T follicular helper cell (primary cell): ENCODE measurements at places on chromosomes 2 and 18.

DNA sequence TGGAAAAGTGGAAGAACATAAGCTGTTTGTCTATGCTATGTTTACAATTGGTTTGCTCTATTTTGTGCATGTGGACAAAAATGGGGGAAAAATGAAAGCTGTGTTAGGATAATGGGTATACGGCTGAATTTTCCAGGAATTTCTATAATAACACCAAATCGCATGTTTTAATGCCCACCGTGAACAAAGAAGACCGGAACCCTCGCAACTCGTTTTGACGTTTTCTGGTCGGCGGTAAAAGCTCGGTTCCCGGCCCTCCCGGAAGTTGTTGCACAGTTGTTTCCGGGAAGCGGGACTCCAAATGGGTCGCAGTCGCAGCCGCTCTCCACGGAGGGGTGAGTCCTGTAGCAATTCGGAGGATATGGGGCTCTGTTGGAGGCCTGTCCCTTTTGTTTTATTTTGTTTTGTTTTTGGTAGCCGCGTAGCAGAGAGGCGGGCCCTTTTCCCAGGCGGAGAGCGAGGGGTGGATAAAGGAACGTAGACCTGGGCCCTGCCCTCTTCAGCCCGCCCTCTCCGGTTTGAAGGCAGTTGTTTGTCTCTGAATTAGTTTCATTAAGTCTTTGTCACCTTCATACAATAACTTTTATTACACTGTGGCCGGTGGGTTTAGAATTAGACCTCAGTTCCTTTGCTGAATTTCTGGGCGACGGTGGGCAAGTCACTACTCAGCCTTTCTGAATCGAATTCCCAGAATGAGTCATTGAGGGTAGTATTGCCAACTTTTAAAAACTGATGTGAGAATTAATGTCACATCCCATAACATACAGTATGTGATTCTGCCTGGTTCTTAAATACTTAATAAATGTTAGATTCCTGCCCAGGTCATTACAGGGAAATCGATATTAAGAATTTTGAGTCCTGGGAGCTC lies at the start of gene SNRNP27:
Gene SNRNP27, plus strand, starts transcription at position 273 of the 868 bp plus-strand sequence. Its CDS starts 29 bp downstream, at position 302.
- DNase-seq: peak; percentile 68

DNA sequence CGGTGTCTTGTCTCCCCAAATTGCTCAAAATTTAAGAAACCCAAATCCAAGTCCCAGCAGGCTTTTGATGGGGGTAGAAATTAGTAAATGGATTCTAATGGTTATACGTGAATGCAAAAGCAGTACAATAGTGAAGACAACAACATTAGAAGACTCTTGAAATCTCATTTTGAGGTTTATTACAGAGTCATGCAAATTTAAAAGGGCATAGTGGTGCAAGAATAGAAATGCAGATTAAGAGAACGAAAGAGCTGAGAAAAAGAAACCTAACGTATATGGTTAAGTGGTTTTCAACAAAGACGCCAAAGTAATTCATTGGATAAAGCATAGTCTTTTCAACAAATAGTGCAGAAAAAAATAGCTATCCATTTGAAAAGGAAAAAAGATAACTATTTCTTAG lies 33.2 kb upstream of the CXXC1 start:
- no peak for DNase-seq

- no peak for DNase-seq
These were observed 7.9 kb downstream of the PKP4 start for GRCh38 chr2:158464426-158465281.

DNA sequence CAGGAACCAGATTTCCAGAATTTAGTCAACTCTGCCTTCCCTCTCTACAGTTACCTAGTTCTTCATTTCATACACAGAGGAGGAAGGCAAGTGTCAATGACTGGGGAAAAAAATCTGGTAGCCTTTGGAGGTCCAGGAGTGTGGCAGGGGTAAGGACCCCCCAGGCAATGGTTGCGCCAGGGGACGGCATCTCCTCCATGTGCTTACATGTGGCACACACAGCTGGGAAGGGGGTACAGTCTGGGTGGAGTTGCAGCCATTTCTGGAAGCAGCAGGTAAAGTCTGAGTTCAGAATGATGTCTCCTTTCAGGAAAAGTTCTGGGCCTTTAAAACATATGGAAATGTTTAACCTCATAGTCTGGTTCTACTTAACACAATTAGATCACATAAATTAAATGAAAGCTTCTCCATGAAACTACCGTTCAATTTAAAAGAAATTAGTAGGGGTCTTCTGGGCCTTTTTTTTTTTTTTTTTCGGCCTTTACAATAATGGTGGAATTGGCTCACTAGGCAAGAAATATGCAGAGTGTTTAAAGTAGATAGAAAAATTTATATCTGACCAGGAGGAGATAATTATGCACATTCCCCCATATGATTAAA lies 153.6 kb upstream of the EPC2 start:
- DNase-seq: no peak

- DNase-seq: no peak
These were observed 74.6 kb downstream of the CCDC88A start for GRCh38 chr2:55345064-55345463.

GRCh38 chr2:28649481-28650265 lies 102.0 kb upstream of the PPP1CB start:
- DNase-seq: no peak

GRCh38 chr2:160156665-160157064 lies 43.4 kb downstream of the ITGB6 start:
- DNase-seq: no peak
